ENCODE measurements at places on chromosomes 1 and 21.
A peak's percentile ranks its signal among the peaks of the same experiment; 100 is the strongest.

- DNase-seq: no peak
Measured at GRCh38 chr1:235997049-235997448, 67.8 kb downstream of the NID1 start.

DNA sequence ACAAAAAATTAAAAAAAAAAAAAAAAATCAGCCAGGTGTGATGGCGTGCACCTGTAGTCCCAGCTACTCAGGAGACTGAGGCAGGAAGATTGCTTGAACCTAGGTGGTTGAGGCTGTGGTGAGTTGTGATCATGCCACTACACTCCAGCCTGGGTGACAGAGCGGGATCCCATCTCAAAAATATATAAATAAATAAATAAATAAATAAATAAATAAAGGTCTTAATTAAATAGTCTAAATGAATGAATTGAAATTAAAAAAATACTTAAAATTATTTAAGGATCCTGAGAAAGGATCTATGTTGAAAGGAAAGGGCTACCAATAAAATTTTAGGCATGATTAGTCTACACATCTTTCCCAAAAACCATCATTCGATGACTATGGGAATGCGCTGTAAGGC is 67.4 kb upstream of the HP1BP3 start:
- DNase-seq: no peak

DNA sequence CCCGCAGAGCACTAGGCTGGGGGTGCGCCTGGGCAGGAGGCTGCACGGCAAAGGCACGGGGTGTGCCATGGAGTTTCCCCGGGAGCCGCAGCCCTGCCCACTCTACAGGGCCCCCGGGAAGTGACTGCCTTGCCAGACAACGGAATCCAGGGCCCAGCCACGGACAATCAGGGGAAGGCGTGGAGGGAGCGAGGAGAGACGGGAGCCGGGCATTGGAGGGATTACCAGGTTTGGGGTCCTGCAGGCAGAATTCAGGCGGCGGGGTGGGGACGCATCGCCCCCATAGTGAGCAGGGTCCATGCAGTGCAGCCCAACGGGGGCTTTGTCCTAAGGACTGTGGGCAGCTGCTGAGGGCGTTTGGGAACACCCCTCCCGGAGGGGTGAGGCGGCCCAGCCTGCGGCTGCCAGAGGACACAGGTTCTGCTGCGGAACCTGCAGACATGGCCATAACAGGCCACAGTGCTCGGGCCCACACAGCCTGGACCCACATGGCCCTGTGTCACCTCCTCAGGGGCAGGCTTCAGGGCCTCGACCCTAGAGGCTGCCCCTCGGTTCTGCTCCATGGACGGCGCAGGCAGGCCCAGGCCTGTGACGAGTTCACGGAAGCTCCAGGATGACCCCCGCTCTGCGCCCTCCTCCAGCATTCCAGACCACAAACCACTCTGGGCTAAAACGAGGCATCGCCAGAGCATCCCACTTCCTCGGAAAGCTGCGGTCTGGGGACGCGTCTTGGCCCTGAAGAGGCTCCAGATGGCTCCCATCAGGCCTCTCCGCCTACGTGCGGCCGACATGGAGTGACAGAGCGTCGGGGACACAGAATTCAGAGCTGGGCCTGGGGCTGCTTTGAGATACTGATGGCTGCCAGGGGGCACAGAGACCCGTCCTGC is 54.5 kb downstream of the COL6A1 start:
- peak; percentile 88 for DNase-seq

- DNase-seq: no peak
Measured at GRCh38 chr1:245212221-245212710, 57.5 kb downstream of the KIF26B start.

DNA sequence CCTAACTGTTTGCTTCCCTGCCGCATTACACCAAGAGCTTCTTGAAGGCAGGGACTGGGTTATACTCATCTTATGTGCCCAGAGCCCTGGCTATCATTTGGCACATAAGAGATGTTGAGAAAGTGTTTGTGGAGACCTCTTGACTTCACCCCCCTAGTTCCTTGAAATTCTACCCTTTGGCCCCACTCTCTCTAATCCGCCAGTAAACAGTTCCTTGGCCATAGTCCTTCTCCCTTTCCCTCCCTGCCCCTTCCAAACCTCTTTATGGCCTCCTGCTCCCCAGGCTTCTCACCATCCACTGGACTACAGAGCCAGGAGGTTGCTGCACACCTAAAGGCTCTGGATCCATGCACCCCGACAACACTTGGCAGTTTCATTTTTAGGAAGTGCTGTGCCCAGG is 1.5 kb upstream of the CDK18 start:
- DNase-seq: no peak

DNA sequence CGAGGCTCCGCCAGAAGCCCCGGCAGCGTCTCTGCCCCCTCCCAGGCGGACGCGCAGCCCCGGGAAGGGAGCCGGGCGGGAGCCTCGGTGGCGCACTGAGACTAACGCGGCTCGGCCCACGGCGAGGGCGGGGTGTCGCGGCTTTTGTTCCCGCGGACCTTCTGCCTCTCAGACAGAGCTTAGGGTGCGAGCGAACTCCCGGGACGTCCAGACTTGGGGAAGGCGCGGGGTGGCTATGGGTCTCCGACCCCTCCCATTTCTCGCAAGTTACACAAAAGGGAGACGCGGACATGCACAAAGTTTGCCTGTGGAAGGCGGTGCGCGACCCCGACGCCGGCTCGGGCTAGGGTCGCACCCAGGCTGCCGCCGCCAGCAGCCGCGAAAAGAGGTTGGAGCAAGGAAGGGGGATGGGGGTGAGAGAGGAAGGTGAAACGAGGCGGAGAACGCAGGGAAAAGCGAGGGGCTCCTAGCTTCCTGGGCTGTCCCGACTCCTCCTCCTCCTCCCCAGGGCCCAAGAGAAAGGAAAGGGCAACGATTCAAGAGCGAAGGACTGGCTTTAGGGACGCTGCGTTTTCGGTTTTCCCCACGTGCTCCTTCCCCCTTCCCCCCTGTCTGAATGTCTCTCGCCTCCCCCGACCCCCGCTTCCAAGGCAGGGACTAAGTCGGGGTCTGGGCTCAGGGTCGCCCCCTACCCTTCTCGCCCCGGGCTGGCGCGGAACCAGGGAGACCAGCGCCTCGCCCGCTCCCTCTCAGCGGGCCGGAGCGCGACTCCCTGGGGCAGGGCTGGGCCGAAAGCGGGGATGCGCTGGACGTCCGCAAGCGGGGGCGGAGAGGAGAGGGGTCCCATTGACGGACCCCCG is 729 bp downstream of the APP start:
- peak; percentile 90 for DNase-seq
